Ascending aorta (tissue), 2 donors: ENCODE measurements at places on chromosomes 3 and 15.

GRCh38 chr15:25812073-25812472 lies 51.1 kb downstream of the ATP10A start:
- no peak for DNase-seq

GRCh38 chr3:64595253-64595694 lies 92.5 kb downstream of the ADAMTS9 start:
- peak; percentile 68 for DNase-seq

GRCh38 chr3:161644891-161645635 lies 148.5 kb downstream of the OTOL1 start:
- DNase-seq = no peak

- DNase-seq = no peak
These were observed 132.7 kb upstream of the RAP2B start for GRCh38 chr3:153029350-153029749.

DNA sequence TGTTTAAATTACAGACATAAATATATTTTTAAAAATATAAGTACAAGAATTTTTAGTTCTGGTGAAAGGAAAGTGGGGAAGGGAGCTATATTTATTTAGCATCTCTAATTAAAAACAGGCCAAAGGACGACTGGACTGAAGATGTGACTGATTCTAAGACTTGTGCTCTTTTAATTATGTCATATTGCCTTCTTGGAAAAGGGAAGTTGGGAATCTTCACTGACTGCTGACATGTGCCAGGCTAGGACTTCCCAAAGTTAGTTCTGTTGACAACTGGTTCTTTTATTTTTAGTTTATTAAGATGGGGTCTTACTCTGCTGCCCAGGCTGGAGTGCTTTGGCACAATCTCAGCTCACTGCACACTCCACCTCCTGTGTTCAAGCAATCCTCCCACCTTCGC lies 13.5 kb downstream of the CNOT10 start:
- DNase-seq = no peak

- no peak for DNase-seq
These were observed 174.0 kb upstream of the TPM1 start for GRCh38 chr15:62868507-62868906.

GRCh38 chr3:40621252-40621651 lies 96.5 kb downstream of the ZNF621 start:
- DNase-seq = no peak

- no peak for DNase-seq
These were observed 302.9 kb upstream of the DPPA4 start for GRCh38 chr3:109640146-109640652.

- DNase-seq = no peak
These were observed 267.1 kb upstream of the TPRG1 start for GRCh38 chr3:188904670-188905069.

- no peak for DNase-seq
These were observed 73.1 kb downstream of the ABTB1 start for GRCh38 chr3:127745656-127746399.

DNA sequence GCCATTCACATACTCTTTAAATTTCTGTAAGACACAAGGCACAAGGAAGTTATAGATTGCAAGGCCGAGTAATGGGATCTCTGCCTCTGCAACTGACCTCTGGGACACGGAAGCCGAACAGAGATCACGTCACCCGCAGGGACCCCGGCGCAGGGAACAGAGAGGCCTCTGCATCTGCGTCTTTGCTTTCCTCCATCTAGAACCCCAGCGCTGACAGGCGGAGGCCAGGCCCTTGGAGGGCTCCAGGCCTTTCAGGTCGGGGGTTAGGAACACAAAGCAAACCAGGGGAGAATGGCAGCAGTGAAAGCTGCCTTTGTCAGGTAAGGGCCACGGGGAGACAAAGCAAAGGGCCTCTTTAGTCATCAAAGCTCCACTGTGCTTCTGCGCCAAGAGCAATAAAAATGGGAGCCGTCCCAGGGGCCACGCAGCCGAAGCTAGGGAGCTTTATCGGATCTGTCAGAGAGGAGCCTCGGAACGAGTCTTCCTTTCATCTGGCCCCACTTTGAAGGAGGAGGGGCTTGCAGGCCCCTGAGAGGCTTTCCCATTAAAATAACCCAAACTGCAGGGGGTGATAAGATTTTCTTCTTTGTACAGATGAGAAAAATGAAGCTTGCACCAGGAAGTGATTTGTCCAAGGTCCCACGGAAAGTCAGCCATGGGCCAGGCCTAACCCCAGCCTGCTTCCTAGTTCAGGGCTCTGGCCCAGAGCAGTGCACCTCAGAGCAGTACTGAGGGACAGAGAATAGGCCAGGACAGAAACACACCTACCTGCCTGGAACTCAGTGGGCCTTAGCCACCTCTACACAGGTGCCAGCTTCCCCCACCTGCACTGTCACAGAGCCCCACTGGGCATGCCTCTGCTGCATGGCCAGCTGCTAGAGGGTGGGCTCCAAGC lies 84.4 kb upstream of the RAD18 start:
- no peak for DNase-seq

DNA sequence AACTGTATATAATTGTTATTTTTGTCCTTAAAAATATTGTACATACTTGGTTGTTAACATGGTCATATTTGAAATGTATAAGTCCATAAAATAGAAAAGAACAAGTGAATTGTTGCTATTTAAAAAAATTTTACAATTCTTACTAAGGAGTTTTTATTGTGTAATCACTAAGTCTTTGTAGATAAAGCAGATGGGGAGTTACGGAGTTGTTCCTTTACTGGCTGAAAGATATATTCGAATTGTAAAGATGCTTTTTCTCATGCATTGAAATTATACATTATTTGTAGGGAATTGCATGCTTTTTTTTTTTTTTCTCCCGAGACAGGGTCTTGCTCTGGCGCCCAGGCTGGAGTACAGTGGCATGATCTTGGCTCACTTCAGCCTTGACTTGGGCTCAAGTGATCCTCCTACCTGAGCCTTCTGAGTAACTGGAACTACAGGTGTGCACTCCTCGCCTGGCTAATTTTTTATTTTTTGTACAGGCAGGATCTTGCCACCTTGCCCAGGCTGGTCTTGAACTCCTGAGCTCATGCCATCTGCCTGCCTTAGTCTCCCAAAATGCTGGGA lies 10.7 kb downstream of the NFKBIZ start:
- no peak for DNase-seq

- DNase-seq = no peak
These were observed 2.7 kb upstream of the GALNT15 start for GRCh38 chr3:16171825-16172224.

- no peak for DNase-seq
These were observed 270.9 kb downstream of the RPLP1 start for GRCh38 chr15:69723404-69724096.

DNA sequence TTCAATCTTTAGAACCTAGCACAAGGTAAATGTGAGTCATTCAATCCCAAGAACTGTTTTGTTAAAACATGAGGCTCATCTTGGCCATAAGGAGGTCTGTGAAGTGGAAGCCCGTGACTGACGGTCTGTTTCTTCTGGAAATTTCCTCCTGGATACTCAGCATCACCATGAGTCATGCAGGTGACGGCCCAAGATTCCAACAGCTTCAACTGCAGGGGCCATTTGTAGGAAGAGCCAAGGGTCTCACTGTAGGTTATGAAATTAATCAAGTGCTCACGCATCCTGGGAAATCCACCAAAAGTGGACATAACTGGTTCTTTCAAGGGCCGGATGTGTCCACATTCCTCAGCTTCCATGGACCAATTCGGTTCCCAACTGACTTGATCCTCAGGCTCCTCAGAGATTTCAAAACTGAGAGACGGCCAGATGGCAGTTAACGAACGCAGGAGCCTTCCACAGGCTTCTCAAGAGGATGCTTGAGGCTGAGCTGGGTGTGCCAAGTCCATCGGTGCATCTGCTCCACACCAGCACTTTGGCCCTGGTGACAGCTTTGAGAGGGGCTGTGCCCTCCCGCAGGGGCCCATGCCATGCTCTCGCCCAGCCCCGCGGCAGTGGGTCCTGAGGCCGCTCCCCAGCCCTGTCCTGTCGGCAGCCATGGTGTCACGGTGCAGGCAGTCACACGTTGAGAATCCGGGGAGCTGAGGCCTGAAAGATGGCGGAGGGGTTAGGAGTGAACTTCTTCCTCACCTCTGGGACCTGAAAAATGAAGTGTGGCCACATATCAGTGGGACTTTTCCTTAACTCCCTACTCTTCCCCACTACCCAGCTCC lies 8.5 kb downstream of the MAP6D1 start:
- DNase-seq = no peak

- no peak for DNase-seq
These were observed 8.0 kb downstream of the EPHB1 start for GRCh38 chr3:134803051-134803505.

DNA sequence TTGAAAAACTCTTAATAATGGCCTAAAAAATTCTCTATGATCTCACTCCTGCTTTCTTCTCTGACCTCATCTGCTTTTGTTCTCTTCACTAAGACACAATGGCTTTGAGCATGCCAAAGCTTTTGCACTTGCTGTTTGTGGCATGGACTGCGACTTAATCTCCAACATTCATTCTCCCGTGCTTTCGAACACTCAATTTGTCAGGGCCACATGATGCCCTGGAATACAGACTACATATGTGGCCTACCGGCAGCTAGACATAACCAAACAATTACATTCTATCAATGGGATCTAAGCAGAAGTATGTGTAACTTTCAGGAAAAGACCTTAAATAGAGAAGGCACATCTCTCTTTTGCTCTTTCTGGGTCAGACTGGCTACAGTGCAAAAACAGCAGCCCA lies 506.5 kb downstream of the MAGI1 start:
- DNase-seq = no peak

DNA sequence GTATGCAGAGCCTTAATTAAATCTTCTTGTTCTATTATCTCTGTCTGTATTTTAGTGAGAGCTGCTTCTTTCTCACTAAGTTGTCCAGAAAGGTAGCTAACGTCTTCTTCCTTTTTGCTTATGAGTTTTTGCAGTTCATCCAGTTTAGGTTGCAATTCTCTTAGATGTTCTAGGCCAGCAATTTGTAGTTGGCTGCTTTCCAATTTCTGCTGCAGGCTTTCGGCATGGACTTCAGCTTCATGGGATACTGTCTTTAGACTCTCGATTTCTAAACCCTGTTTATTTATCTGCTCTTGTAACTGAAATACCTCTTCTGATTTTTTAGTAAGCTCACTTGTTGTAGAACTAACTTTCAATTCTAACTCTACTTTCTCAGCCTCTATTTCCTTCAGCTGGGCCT lies 35.5 kb upstream of the HCLS1 start:
- DNase-seq = no peak

GRCh38 chr3:187507266-187507665 lies 139.1 kb downstream of the RTP4 start:
- DNase-seq = no peak

GRCh38 chr3:101542957-101543356 lies 18.7 kb upstream of the TRMT10C start:
- no peak for DNase-seq

- DNase-seq = no peak
These were observed 105.6 kb downstream of the OXSM start for GRCh38 chr3:25895443-25895842.

GRCh38 chr3:185813205-185813604 lies 11.6 kb downstream of the IGF2BP2 start:
- DNase-seq = no peak

DNA sequence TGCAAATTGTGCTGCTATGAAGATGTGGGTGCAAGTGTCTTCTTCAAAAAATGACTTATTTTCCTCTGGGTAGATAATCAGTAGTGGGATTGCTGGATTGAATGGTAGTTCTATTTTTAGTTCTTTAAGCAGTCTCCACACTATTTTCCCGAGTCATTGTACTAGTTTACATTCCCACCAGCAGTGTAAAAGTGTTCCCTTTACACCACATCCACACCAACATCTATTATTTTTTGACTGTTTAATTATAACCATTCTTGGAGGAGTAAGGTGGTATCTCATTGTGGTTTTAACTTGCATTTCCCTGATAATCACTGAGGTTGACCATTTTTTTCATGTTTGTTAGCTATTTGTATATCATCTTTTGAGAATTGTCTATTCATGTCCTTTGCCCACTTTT lies 19.7 kb upstream of the PSMD6 start:
- no peak for DNase-seq

DNA sequence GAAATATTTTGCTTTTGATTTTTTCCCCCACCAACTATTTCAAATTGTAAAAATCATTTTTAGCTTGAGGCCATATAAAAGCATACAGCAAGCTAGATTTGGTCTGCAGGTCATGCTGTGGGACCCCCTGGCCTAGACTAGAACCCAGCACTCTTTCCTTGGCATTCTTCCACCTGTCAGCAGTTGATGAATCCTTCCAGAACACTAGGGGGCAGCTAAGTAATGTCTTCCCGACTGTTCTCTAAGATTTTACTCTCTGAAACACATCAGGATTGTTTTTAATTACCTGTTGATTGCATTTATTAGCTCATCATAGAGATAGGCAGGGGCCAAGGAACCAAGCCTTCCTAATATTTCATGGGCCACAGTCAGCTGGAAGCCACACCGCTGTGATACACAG lies 174.5 kb downstream of the CACNA1D start:
- DNase-seq = no peak

DNA sequence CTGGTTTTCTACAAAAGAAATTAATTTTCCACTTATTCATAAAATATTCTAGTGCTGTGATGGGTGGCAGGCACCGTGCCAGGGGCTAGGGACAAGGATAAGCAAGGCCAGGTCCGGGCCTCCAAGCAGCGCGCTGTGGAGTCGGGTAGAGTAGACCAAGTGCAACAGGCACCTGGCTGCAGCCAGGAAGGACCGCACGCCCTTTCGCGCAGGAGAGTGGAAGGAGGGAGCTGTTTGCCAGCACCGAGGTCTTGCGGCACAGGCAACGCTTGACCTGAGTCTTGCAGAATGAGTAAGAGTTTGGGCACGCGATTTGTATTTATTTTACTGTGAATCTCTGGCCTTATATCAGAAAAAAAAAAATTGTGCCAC lies at the start of gene CASR:
Gene CASR (plus strand): TSS at position 148 of the 372 bp plus-strand sequence. CDS start 70,522 bp downstream, outside the sequence.
- no peak for DNase-seq

DNA sequence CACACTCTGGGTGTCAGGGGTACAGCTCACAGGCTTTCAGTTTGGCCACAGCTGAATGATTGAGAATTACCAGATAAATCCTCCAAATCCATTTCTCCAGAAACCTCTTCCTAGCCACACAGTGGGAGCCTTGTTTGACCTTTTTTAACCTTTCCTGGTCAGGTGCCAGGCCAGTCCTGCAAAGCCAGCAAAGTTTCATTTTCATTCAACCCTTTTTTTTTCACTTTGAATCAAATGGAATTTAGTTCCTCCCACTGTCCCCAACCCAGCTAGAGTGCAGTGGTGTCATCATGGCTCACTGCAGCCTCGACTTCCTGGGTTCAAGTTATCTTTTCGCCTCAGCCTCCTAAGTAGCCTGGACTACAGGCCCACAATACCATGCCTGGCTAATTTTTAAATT lies 67.8 kb downstream of the NSUN3 start:
- no peak for DNase-seq
